Breast epithelium (tissue), 4 donors: ENCODE measurements at places on chromosomes 3 and 15.

- DNase-seq: no peak
These were observed 183.8 kb downstream of the THRB start for GRCh38 chr3:24310887-24311286.

DNA sequence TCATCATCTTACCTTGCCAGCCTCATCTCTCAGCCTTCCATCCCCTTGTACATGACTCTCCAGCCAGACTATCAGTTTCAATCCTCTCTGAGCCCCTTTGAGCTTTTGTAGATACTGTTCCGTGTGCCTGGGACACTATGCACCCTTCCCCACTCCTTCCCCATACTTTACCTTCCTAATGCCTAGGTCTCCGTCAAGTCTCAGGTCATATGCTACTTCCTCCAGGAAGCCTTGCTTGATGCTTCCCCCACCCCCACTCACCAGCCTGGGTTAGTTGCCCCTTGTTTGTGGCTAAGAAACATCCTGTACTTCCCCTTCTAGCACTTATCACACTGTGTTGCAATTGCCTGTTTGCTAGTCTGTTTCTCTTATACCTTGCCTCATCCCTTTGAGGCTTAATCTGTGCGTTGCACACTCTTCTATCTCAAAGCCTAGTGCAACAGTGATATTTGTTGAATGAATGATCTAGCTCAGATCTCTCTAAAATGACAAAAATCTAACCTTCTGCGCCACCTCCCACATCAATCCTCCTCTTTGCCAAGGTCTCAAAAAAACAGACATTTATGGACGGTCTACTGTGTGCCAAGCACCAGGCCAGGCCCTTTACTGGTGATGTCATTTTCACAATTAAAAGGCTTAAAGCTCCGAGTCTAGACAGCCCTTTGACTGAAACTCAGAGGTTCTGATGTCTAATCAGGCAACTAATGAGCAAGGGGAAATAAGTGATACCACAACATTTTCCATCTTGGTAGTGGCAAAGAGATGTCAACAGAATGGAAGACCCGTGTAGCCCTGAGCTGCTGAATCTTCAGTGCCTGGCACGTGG is 6.5 kb upstream of the USP3 start:
- no peak for DNase-seq

- DNase-seq: no peak
These were observed 105.1 kb downstream of the MEX3B start for GRCh38 chr15:81940467-81941451.

- DNase-seq: no peak
These were observed 4.5 kb downstream of the PROK2 start for GRCh38 chr3:71780430-71780829.

- no peak for DNase-seq
These were observed 157.5 kb upstream of the CHRM5 start for GRCh38 chr15:33810806-33811205.
